ENCODE measurements at places on chromosomes 6 and 20.

DNA sequence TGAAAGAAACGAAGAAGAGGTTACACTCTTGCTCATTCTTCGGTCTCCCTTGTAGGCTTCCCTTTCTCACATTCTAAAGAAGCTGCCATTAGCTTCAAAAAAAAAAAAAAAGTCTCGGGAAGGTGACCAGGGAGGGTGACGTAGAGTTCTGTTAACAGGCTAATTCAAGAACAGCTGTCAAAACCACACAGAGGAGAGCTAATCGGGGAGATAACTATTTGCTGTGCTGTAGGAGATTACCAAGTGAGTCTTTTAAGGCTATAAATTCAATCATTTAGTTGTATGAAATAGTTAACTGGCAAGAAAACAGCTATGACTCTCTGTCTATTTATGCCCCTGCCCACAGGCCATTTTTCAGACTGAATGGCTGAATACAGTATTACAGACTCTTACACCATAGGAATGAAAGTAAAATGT, 256.8 kb downstream of the SYNE1 start:
- no peak for DNase-seq

DNA sequence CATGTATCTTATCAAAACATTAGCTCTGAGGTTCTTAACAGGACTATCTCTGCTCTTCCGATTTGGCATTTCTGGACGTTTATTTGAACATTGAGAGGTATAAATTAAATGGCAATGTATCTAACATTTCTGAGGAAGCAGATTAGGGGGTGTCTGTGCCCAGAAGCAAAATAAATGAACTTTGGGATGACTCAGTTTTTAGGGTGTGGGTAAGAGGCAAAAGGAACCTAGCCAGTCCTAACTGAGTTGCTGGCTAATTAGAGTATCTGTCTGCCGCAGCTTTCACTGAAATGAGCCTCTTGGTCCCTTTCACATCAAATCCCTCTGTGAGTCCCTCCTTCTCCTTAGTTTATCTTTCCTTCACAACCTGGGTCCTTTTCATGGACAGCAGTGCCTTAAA, 1.1 kb downstream of the RNF144B start:
- no peak for DNase-seq

- DNase-seq, result no peak
Measured at GRCh38 chr6:36688739-36689075, 8.9 kb upstream of the RAB44 start.

GRCh38 chr6:116564921-116565872, 6.1 kb upstream of the RWDD1 start:
- no peak for DNase-seq

- DNase-seq, result no peak
Measured at GRCh38 chr6:116030770-116031169, 29.9 kb downstream of the FRK start.

- no peak for DNase-seq
Measured at GRCh38 chr6:79997728-79998127, 6.7 kb upstream of the TTK start.

- DNase-seq, result no peak
Measured at GRCh38 chr6:147742440-147742839, 233.9 kb downstream of the SAMD5 start.

DNA sequence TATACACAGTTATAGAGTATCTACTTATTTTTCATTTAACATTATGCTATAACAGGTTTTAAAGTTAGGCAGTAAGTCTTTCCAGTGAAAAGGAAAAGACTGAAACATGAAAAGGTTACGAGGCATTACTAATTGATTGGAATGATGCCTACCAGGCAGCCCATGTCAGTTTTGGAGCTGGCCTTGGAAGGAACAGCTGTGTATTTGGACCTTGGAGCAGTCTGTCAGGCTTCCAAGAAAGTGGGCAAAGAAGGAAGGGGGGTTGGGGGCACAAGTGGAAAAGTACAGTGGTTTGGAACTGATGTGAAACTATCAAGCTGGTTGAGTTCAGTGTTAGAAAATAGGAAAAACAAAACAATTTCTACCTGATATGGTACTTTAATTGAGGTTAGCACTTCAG, 41.7 kb downstream of the SLC16A10 start:
- no peak for DNase-seq

DNA sequence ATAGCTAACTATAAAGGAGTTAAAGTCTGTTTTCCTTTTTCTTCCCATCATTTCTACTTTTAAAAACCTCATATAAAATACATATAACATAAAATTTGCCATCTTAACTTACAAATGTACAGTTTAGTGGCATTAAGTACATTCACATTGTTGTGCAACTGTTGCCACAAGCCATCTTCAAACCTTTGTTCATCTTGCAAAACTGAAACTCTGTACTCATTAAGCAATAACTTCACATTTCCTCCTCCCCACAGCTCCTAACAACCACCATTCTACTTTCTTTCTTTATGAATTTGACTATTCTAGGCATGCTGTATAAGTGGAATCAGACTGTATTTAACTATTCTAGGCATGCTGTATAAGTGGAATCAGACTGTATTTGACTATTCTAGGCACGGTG, 4.5 kb downstream of the CCDC170 start:
- DNase-seq, result no peak

- DNase-seq, result no peak
Measured at GRCh38 chr6:138504764-138505689, 5.7 kb upstream of the NHSL1 start.

DNA sequence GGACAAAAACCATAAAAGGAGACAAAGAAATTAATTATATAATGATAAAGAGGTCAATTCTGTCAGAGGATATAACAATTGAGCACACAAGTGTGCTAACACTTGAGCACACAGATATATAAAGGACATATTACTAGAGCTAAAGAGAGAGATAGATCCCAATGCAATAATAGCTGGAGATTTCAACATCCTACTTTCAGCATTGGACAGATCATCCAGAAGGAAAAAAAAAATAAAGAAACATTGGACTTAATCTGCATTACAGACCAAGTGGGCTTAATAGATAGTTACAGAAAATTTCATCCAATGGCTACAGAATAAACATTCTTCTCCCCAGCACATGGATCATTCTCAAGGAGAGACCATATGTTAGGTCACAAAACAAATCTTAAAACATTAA, 9.9 kb downstream of the VNN1 start:
- DNase-seq, result no peak

GRCh38 chr6:169969372-169970099, 218.1 kb downstream of the ERMARD start:
- DNase-seq, result no peak

DNA sequence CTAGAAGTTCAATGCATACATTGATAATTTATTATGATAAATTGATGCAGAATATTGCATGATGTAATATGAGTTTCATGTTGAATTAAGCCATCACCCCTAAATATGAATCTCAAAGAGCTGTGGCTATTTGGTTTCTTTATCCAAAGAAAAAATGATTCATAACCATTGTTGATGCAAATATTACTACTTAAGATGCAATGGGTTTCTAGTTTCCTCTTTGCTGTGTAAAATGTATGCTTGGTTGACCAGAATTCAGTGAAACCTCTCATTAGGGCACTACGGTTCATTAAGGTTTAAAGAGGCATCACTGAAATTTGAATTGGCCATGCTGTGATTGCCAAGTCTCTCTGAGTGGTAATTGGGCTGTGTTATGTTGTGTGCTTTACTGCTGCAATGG, 492.5 kb upstream of the FLRT3 start:
- no peak for DNase-seq
